Right lobe of liver (tissue), 6 donors: ENCODE measurements at places on chromosomes 2 and 18. TPM values are rescaled to one million over a fixed set of nuclear protein-coding genes. Genes with fewer than 3 reads are reported as not detected.
A peak's percentile ranks its signal among the peaks of the same experiment; 100 is the strongest.

LRRTM1 gene
- total RNA-seq, result not detected

RIT2 gene
- not detected for total RNA-seq

SRD5A2 gene
- 12.0 TPM for total RNA-seq

DNA sequence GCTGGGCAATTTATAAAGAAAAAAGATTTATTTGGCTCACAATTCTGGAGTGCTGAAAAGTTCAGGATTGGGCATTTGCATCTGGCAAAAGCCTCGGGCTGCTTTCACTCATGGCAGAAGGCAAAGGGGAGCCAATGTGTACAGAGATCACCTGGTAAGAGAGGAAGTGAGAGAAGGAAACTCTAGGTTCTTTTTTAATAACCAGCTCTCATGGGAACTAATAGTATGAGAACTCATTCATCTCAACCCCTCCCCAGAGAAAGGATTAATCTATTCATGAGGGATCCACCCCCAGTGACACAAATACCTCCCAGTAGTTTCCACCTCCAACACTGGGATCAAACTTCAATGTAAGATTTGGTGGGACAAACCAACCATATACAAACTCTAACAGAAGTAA is 129.0 kb downstream of the EVA1A start:
- H3K4me3 ChIP-seq, result no peak overlapping the region
- no peak for DNase-seq
- no peak overlapping the region for H3K27ac ChIP-seq
- no peaks in the 10 kb centered on the region for H3K27me3 ChIP-seq
- H3K4me1 ChIP-seq, result no peaks in the 10 kb centered on the region

GRCh38 chr2:124437811-124438210 is 412.7 kb downstream of the CNTNAP5 start:
- no peak overlapping the region for H3K4me3 ChIP-seq
- H3K27ac ChIP-seq, result no peak overlapping the region
- no peaks in the 10 kb centered on the region for H3K36me3 ChIP-seq
- no peak for DNase-seq
- H3K4me1 ChIP-seq, result no peaks in the 10 kb centered on the region

- no peak for DNase-seq
- no peaks in the 10 kb centered on the region for H3K36me3 ChIP-seq
- no peaks in the 10 kb centered on the region for H3K27me3 ChIP-seq
- H3K4me1 ChIP-seq, result no peaks in the 10 kb centered on the region
- no peak overlapping the region for H3K27ac ChIP-seq
Measured at GRCh38 chr2:202965810-202966460, 48.7 kb upstream of the NBEAL1 start.

- DNase-seq, result no peak
- H3K4me1 ChIP-seq, result no peaks in the 10 kb centered on the region
- no peak overlapping the region for H3K4me3 ChIP-seq
- H3K36me3 ChIP-seq, result no peaks in the 10 kb centered on the region
- H3K27ac ChIP-seq, result no peak overlapping the region
Measured at GRCh38 chr18:63143330-63143771, 176.2 kb downstream of the BCL2 start.

DNA sequence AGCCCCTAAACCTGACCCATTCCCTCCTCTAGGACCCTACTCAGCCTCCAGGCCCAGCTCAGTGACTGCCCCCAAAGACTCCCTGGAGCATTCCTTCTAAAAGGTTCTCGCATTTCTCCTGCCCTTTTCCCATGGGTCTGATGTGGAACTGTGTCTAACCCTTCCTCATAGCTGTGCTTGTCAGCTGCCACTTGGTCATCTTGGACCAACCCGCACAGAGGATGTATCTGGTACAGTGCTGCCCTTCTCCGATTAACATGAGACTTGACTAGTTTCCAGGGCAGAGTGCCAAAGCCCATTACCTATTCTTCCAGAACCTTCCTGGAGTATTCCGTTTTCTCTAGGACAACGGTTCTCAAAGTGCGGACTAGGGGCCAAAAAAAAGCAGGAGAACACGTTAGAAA is 518 bp upstream of the NFU1 start:
- H3K27ac ChIP-seq, result peak overlapping the region; percentile 96
- peak overlapping the region; percentile 92 for H3K4me3 ChIP-seq
- peaks cover 12% of the 10 kb centered on the region for H3K4me1 ChIP-seq
- DNase-seq, result no peak
- H3K36me3 ChIP-seq, result no peaks in the 10 kb centered on the region

DNA sequence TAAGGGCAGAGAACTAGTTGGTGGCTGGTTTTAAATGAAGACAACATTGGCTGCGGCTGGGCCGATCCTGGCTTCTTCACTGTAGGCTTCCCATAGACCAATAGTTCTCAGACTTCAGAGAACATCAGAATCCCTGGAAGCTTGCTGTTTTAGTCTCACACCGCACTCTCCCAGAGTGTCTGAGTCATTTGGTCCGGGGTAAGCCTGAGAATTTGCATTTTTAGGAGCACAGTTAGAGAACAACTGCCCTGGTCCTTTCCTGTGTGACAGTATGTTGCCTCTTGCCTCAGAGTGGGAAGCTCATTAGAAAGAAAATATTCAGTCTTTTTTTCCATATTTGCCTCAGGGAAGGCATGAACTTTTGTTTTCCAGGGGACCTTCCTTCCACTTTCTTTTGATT is 137.1 kb upstream of the GAREM1 start:
- no peaks in the 10 kb centered on the region for H3K4me1 ChIP-seq
- no peaks in the 10 kb centered on the region for H3K36me3 ChIP-seq
- DNase-seq, result no peak
- no peaks in the 10 kb centered on the region for H3K27me3 ChIP-seq
- no peak overlapping the region for H3K27ac ChIP-seq

DNA sequence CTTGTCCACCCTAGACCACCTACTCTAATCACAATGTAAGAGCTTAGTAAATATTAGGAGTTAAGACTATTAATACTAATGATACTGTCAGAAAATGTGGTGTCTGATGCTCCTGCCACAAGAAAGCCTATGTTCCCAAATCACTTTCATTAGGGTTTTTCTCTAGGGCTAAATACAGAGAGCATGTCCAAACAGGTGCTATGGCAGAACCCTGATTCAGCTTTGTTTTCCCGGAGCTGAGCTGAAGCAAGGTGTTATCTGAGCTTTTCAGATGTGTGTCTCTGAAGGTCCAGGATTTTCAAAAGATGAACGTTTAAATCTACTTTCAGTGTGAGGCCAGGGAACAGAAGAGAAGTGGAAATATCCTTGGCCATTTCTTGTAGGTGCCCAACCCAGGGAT is 40.6 kb downstream of the CPO start:
- no peak overlapping the region for H3K4me3 ChIP-seq
- no peaks in the 10 kb centered on the region for H3K27me3 ChIP-seq
- no peaks in the 10 kb centered on the region for H3K4me1 ChIP-seq
- no peaks in the 10 kb centered on the region for H3K36me3 ChIP-seq
